ENCODE measurements at places on chromosomes 1 and 21.

DNA sequence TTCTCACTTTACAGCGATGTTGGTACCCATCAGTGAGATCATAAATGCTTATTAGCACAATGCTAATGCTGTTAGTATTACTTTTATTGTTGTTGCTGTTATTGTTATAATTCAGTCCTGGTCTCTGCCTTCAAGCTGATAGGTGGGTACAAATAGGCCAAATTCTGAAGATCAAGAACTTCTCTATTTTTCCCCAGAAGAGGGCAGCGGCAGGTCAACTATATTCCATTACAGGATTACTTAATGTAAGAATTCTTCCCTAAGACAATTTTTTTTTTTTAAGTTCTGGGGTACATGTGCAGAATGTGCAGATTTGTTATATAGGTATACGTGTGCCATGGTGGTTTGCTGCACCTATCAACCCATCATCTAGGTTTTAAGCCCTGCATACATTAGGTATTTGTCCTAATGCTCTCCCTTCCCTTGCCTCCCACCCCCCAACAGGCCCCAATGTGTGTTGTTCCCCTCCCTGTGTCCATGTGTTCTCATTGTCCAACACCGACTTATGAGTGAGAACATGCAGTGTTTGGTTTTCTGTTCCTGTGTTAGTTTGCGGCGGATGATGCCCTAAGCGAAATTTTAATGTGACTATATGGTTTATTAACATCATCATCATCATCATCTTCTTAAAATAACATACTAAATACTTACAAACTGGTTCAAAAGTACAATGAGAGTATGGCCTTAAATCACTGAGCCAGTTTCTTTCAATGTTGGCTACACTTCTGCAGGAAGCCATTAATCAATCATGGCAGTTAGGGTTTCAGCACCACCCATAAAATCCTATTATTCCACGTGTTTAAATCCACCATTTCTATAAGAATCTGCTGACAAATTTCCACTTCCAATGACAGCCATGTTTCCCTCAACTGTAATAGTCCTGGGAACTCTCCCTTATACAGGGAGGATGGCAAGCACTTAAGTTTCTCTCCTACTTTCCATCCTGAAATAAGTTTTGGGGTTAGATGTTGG, 19.2 kb downstream of the SLC19A2 start:
- peak; percentile 14 for DNase-seq

DNA sequence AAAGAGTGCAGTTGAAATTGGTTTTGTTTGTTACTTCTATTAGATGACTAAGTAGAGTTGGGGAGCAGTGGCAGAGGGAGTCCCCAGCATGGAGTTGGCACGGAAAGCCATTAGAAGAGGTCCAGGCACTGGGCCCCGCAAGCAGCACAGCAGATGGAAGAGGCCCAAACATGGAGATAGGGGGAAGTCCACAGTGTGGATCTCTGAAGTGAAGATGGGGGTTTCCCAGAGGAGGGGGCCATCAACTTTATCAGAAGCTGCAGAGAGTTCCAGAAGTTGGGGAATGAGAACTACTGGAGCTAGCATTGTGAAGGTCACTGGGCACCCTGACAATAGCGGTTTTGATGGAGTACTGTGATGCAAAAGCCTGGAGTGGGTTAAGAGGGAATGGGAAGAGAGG, 30.6 kb downstream of the PAFAH2 start:
- no peak for DNase-seq

DNA sequence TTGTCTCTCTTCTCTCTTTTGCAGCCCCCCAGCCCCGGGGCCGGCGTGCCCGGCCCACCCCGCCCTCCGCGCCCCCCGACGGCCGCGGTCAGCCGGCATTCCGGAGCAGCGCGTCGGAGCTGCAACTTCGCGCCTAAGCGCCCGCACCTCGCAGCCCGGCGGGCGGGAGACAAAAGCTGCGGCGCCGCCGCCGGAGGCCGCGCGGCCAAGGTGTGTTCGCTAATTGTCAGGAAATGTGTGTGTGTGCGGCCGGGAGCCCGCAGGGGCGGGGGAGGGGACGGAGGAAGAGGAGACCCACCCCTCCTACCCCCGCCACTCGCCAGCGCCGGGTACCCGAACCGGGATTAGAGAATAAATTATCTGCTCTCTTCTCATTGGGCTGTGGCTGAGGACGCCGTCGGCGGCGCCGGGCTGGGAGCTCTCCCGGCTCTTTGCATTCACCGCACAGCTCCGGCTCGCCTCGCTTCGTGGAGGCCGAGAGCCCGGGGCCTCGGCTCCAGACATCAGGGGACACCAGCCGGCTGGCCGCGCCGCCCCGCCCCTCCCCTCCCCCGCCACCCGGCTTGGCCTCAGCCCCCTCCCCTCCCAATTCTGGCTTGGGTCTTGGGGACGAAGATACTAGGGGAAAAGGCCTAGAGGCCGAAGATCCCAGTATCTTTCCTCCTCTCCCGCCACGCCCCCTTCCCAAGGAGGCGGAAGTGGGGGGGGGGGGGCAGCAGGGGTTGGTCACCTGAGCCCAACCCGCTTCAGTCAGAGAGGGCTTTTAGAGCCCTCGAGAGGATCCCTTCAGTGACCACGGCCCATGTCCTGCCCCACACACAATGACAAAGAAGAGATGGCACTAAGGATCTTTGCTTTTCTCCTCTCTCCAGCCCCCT, 1.3 kb upstream of the BLACAT1 start:
- DNase-seq = no peak

DNA sequence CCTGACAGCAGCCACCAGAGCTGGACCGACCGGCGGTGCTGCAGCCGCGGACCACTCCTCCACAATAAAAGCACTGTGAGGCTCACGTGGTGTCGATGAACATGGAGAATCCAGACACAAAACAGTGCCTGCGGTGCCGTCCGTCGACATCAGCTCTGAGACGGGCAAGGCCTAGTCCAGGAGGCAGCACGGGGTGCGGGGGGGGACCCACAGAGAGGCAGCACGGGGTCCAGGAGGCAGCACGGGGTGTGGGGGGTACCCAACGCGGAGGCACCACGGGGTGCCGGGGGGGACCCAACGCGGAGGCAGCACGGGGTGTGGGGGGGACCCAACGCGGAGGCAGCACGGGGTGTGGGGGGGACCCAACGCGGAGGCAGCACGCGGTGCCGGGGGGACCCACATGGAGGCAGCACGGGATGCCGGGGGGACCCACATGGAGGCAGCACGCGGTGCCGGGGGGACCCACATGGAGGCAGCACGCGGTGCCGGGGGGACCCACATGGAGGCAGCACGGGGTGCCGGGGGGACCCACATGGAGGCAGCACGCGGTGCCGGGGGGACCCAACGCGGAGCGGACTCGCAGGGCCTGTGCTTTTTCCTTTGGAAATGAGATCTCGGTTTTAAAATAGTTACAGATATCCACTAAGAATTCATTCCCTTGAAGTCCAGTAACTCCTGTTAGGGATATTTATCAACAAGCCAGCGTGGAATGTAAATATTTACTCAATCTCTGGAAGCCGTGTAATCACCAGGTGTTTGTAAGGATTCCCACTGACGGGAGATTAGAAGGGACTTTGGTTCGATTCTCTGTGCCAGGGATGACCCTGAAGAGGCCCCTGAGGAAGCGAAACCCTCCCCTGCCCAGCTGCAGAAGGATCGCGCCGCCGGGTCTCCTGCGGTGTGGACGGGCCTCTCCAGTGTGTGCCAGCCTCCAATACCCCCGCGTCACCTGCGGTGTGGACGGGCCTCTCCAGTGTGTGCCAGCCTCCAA, 52.1 kb downstream of the COL6A1 start:
- no peak for DNase-seq

- no peak for DNase-seq
Observed at GRCh38 chr1:223621312-223621734, 44.2 kb downstream of the CAPN8 start.

Data from AG09309 (cell line).